Activated CD8-positive, alpha-beta T cell treated with anti-CD3 and anti-CD28 coated beads for 36 hours (primary cell): ENCODE measurements at places on chromosomes 2 and 18. TPM values are rescaled to one million over a fixed set of nuclear protein-coding genes. Genes with fewer than 3 reads are reported as not detected.

GRCh38 chr2:197950006-197950405, 145.6 kb downstream of the PLCL1 start:
- DNase-seq: no peak

GRCh38 chr18:10343778-10344177, 110.7 kb upstream of the APCDD1 start:
- DNase-seq: no peak

DNA sequence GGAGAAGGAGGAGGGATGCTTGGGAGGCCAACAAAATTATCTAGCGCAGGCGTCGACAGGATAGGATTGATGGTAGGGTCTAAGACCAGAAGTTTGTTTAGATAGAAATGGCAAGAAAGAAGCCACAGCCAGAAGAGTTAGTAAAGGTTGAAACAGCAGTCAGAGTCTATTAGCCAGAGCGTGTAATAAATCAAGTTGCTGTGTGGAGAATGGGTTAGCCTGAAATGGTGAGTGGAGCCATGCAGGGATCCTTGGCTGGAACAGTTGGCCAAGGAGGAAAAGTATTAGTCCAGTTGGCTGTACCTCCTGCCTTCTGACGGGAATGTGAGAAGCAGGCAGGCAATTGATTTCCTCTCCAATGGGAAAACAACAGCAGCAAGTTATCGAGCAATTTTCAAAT, 190.7 kb upstream of the CCDC68 start:
- no peak for DNase-seq

DNA sequence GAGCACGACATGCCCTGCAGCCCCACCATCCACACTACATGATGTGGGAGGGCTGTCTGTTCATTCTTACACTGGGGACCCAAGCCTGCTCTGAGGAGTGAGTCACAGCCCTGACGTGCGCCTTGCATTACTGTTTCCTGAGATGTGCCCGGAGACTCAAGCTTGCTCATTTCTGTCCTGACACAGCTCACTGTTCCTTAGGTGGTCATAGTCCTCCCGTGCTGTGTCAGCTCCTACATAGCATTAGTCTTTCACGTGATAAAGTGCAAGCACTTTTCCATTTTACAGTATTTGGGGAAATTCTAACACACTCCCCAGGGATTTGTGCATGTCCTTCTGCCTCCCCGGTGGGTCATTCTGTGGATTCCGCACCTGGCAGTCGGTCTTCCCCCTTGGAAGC, 46.2 kb upstream of the TRIM43B start:
- peak; percentile 20 for DNase-seq

DNA sequence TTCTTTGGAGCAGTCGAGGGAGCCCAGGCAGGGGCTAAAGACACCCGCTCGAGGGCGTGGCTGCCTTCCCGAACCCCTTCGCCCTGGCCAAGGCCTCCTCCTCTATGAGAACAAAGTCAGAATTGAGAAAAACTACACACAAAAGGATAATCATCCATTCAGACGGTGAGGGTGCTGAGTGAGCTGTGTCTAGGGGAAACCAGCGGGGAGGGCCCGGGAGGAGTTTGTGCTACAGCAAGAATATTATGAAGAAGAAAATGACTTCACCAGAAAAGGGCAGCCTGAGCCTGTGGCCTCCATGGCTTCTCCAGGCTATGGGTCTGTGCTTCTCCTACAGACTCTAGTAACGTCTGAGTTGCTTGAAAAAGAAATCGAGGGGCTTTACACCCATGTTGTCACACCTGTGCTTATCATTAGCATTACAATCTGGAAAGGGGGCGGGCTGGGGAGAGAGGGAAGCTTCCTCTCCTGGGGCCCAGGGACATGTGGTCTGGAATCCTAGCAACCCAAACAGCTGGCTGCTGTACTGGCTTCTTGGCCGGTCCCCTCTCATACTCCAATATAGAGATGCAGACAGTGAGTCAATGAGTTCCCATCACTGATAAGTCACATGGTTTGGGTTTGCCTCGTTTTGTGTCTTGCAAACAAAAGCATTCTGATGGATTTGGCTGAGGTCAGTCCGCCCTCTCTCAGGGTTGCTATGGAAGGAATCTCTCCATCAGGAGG, 52.0 kb upstream of the ARL4C start:
- DNase-seq: no peak

- no peak for DNase-seq
Measured at GRCh38 chr2:45823723-45824206, 172.3 kb downstream of the PRKCE start.

DNA sequence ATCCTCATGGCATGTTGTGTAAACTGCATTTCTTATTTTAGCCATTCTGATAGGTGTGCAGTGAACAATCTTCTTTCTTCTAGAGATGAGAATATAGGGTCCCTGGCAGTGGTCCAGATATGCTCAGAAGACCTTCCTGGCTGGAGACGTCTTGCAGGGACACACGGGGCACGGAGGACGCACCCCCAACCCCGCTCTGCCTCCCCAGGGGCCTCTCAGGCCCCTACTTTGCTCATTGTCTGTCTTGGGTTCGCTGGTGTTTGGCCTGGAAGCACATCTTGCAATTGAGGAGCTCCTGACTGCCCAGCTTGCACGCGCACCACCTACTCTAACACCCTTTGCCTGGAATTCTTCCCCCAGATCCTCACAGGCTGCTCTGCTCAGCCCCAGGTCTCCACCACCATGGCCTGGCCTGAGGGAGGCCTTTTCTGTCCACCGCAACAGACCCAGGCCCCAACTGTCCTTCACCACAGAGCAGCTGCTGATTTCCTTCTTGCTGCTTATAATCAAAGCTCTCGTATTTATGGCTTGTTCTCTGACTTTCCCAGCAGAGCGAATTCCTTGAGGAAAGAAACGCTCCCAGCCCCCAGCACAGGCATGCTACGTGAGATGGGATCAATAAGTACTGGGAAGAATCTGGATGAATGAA, 295.9 kb upstream of the HDAC4 start:
- no peak for DNase-seq

DNA sequence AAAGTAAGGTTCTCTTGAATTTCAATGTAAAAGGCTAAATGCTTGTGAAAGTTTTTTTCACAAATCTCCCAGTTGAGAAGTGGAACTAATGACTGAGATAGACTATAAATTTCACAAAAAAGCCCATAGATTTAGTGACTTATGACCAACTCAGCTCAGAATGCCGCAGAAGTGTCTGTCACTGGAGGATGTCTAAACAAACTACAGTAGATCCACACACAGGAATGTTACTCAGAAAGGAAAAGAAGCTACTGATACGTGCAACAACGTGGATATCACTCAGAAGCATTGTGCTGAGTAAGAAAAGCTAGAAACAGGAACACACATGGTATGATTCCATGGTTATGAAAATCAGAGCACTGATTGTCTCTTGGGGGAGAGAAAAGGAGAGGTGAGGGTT, 151.9 kb downstream of the DOCK10 start:
- no peak for DNase-seq

GRCh38 chr2:20224164-20224715, 690 bp downstream of the SDC1 start:
- DNase-seq: no peak

DNA sequence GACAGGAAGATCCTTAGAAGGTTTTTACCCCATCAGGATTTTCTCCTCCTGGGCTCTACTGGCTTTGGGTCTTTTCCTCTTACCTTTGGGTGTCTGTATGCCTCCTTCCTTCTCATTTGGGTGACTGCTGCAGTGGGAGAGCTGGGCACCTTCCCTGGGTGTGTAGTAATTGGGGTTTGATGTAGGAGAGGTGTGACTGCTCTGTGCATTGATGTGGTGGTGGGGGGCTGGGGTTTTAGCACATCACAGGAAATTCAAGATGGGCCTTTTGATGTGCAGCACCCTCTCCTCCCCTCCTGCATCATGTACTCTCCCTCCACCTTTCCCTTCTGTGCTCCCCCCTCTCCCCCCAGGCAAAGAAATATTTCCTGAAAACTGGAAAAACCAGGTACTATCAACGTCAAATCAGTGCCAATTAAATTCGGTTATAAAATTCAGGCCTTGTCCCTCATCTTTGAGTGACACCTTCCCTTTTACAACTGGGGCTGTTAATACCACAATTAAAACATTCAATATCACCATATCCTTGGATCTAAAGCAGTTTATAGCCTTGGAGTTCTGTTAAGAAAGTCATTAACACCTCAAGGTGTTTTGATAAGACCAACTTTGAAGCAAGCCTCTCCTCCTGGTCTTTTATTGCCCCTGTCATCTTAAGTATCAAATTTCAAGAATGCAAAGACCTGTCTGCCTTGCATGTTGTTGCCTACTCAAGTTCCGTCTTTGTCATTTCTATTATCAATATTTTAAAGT, 23.3 kb downstream of the EDAR start:
- peak; percentile 71 for DNase-seq

DNA sequence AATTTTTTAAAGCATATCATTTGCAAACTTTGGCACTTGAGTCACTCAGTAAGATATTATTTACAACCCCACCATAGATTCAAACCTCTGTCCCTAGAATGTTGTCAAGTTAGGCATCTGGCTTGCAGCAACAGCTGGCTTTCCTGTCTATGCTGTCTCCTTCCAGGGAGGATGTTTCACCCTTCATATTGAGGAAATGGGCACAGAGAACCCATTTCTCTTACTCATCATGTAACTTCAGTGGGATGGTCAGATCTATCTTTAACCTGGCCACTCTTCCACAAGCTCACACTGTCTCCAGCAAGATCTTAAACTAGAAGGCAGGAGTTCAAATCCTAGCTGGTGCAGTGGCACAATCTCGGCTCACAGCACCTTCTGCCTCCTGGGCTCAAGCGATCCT, 15.8 kb downstream of the LCT start:
- DNase-seq: no peak

DNA sequence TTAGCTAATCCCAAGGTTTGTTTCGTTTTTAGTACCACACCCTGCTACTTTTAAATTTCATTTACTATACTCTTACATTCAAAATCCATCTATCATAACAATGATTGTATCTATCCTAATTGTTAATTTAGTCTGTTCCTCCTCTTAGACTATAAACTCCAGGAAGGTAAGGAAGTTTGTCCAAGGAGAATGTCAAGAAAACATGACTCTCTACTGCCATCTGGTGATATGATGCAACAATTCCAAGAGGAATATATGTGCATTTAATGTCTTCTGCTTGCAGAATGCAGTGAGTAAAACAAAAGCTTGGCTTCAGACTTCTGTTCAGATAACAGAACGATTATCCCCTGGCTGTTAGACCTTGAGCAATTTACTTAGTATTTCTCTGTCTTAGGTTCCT, 1267.1 kb downstream of the LRP1B start:
- DNase-seq: no peak

DNA sequence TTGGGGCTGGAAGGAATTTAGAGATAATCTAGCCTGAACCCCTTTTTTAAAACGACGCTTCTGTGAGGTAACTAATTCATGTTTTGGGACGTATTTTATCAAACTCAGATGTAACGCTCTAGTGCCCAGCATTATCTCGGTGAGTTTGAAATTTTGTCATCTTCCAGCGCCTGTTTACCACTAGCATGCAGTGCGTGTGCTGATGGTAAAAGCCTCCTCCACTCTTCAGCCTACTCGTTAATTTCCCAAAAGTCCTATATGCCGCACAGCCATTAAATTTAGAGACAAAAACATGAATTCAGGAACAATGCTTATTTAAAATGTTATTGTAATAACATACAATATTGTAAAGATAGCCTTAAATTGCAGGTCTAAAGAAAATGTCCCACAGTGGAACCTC, 2.8 kb downstream of the ZCCHC2 start:
- DNase-seq: no peak

GRCh38 chr18:2994603-2995432, 18.1 kb downstream of the LPIN2 start:
- DNase-seq: peak; percentile 93

GRCh38 chr2:219495531-219496122, 3.1 kb upstream of the GMPPA start:
- peak; percentile 77 for DNase-seq

DNA sequence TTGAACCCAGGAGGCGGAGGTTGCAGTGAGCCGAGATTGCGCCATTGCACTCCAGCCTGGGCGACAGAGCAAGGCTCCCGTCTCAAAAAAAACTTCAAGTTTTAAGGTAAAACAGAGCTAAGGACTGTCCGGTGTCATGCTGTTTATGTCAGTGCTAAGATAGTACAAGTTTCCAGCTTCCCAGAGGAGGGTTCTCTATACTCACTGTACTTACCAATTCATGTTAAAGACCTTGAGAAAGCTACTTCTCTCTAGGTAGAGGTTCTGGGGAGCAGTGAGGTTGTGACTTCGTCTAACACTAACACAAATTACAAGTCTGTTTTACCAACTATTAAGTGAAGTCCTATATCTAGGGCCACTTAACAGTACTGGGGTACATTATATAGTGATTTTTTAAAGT, 18.8 kb downstream of the METTL21A start:
- no peak for DNase-seq

- no peak for DNase-seq
Measured at GRCh38 chr2:31058096-31059035, 79.9 kb downstream of the GALNT14 start.

- no peak for DNase-seq
Measured at GRCh38 chr2:155895016-155895415, 437.5 kb downstream of the NR4A2 start.

The TEX44 gene
- total RNA-seq: not detected

The NT5DC4 gene
- not detected for total RNA-seq

The CFAP65 gene
- not detected for total RNA-seq

The CELF4 gene
- total RNA-seq: not detected

The AGAP1 gene
- 2.5 TPM for total RNA-seq

The B3GNT7 gene
- total RNA-seq: not detected

The DGUOK gene
- 103 TPM for total RNA-seq

The CNTNAP5 gene
- total RNA-seq: not detected

The GPR55 gene
- total RNA-seq: 5.0 TPM

The PTPRN gene
- 1.1 TPM for total RNA-seq

The CAPN14 gene
- total RNA-seq: 0.59 TPM

The ATP8B1 gene
- total RNA-seq: 0.18 TPM

The HOXD1 gene
- not detected for total RNA-seq

The CHRNA1 gene
- not detected for total RNA-seq

The HOXD3 gene
- total RNA-seq: not detected

The NCKAP5 gene
- total RNA-seq: not detected

The RASGRP3 gene
- 1.6 TPM for total RNA-seq

The CD8B2 gene
- total RNA-seq: 4.5 TPM

The DSG2 gene
- total RNA-seq: 0.43 TPM
